Ovary (tissue), 10 donors: ENCODE measurements at places on chromosomes 7 and 10. TPM values are rescaled to one million over a fixed set of nuclear protein-coding genes. Genes with fewer than 3 reads are reported as not detected.

DNA sequence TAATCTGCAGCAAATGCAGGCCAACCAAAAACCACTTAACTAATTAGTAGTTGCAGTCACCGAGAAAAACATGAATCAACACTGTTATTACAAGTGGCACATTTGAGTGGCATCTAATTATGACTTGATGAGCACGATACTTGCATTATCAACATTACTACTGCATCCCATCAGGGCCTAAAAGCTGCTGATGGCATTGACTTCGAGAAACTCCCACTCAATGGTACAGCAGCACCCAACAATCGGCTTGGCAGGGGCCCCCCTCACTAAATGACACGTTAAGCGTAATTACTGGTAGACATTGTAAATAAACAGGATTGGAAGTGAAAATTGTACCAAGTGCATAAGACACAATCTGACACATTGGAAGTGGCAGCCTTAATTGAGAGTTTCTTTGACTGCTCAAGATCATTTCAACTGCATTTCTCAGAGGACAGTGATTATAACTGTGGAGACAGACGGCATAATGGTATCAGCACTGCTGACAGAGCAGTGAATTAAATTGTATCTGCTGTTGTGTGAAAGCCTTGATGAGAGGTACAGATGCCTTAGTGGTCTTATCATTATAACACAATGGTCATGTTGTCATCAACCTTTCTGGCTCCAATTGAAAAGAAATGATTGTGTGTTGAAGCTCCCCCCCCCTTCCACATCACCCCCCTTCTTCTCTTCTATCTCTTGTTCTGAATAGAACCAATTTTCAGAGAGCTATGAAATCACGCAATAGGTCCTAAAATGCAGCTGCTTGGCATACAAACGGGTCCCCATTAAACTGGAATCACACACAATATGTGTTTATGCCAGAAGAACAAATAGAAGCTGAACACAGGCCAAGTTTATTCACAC lies 43.4 kb downstream of the SHTN1 start:
- DNase-seq, result no peak

- DNase-seq, result no peak
Measured at GRCh38 chr10:63651864-63652263, 130.7 kb downstream of the REEP3 start.

GRCh38 chr10:121414366-121415062 lies 183.7 kb downstream of the FGFR2 start:
- DNase-seq, result no peak

DNA sequence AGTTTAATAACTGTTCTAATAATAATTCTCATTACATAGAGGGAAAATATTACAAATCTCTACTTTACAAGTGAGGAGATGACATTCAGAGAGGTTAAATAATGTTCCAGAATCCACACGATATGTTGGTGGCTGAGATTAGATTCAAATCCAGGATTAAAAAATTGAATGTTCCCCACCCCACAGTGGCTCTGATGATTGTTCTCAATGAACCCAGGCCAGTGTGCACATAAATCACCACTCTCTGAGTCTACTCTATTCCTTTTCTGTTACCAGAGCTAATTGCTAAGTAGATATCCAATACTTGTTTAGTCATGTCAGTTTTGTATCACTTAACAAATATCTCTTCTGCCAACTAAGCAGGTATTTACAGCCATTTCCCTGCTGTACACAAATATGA lies 281.0 kb downstream of the ABCA13 start:
- no peak for DNase-seq

DNA sequence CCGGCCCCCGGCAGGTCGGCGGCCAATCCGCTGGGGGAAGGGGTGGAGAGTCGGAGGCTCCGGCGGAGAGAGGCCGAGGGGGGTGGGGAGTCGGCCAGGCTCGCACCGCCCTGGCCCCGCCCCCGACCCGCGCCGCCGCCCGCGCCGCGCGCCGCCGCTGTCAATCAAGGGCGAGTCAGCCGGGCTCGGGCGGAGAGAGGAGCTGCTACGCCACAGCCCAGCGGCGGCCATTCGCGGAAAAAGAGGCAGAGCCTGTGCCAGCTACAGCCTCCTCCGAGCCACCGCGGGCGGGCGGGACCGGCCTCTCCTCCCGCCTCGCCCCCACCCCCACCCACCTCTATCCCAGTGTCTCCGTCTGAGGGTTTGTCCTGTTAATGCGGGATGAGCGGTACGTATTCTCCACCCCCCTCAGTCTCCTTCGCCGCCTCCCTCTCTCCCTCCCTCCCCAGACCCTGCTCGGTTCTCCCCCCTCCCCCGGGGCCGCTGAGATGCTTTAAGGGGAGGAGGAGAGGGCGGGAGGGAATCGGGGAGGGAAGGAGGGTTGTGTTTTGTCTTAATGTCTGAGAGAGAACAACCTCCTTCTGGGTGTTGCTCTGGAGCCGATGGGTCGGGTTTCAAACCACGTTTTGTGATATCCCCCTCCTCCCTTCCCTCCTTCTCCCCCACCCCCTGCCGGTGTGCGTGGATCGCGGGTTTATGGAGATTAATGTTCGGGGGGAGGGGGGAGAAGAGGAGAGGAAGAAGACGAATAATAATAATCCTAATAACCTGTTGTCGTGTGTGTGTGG lies at the start of gene SP4:
SP4 (plus strand) TSS at position 213 of the 788 bp plus-strand sequence; CDS start at position 382, 169 bp downstream.
- peak; percentile 97 for DNase-seq

- DNase-seq, result no peak
Measured at GRCh38 chr7:84088802-84089201, 105.8 kb downstream of the SEMA3A start.

DNA sequence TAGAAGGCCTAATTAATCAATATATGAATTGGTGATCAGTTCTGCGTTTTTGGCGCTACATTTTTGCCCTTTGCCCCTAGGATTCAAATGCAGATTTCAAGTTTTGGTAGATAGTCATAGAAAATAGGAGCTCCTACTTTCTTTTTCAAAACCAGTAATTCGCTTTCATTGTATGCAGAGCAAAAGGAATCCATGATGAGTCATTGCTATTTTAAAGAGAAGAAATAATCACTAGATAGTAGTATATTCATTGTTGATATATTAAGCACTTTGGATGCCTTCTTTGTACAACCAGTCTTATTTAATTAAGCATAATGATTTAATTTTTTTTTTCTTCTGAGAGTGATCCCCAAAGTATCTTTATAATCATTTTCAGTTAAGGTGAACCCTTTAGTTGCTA lies 50.3 kb downstream of the CSTF2T start:
- DNase-seq, result no peak

GRCh38 chr10:86518781-86519180 lies 2.8 kb downstream of the WAPL start:
- no peak for DNase-seq

GRCh38 chr7:135877805-135878204 lies 99.4 kb downstream of the MTPN start:
- no peak for DNase-seq

DNA sequence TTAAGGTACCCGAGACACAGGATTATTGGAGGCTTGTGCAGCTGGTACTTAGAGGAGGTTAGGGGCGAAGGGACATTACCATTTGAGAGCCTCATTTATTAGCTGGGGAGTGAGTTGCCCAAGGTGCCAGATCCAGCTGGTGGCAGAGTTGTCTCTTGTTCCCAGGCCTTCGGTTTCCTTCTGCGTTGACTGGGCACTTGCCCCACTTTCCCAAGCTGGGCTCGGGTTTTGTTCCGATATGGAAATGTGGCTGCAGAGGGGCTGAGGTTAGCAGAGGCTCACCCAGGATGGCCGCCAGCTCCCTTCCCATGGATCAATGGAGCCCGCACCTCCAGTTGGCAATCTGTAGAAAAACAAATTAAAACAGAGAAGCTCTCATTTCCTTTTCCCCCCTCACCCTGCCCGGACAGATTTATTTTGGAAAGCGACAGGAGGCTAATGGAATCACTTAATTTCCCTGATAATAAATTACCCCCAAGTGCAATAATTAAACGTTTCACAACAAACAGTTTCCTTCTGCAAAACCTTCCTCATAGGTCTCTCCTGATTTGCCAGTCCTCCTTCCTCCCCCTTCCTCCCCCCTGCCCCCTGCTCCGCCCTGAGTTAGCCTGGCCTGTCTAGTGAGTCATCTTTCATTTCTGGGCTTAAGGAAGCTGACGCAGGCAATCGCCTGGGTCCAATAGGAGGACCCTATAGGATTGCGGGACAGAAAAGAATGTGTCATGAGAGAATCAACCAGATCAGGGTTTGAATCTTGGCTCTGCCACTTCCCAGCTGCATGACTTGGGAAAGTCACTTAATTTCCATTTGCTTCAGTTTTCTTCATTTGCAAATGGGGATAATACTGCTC lies 51.7 kb downstream of the ADRA2A start:
- no peak for DNase-seq

GRCh38 chr7:43904533-43905208 lies 1.7 kb downstream of the URGCP start:
- DNase-seq, result no peak

DNA sequence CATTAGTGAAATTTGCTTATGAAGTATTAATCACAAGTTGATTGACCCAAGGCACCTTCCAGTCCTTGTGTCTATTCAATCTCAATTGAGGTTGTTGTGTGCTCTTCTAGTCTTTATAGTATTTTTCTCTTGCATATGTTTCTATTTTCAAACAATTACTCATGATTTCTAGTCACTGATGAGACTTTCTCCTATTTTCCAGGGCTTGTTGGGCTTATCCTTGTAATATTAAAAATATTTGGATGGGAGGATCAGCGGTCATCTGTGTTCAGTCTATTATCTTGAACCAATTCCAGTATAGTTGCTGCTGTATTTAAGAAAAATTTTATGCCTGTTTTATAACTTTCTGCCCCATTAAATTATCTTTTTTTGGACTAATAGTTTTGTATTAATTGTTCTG lies 154.4 kb downstream of the PTEN start:
- DNase-seq, result no peak

DNA sequence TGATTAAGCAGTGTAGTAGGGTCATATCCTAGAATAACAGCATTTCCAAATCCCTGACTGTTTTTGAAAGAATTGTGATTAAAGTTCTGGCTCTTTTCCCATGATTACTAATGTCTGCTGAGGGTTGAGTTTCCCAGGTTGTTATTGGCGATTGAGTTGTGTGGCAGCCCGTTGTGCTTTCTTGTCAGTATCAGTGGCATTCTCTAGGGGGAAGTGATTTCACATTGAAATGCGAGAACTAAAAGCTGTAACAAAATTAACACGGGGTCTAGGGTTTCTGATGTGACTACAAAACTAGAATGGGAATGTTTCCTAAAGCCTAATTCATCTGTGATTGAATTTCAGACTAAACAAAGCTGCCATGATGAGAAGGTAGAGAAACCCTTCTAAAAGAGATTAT lies 349.4 kb downstream of the EXOC4 start:
- no peak for DNase-seq

DNA sequence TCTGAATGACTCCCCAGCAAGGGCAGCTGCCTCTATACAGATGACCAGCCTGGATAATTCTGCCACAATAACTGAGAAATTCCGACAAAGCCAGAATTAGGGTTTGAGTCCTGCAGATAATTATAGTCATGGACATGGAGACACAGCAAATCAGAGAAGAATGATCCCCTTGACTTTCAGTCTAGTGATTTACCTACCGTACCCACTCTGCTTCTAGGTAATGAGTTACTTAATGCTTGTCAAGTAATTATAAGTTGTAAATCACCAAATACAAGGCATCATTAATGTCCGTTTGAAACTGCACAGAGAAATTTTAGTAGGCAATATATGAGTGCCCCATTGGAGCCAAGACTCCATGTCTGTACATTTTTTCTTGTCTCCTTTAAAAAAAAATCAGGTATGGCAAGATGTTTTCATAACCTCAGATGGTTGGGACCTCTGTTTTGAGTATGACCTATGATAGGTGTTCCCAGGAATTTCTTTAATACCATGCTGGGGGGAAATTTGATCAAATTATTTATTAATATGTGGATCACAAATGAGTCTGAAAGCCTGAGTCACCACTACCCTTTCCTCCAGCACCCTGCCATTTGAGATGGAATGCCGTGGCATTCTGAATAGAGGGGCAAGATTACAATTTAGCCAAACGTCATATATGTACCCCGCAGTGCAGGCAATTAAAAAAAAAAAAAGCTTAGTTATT lies 5.5 kb upstream of the ARID5B start:
- DNase-seq, result no peak

DNA sequence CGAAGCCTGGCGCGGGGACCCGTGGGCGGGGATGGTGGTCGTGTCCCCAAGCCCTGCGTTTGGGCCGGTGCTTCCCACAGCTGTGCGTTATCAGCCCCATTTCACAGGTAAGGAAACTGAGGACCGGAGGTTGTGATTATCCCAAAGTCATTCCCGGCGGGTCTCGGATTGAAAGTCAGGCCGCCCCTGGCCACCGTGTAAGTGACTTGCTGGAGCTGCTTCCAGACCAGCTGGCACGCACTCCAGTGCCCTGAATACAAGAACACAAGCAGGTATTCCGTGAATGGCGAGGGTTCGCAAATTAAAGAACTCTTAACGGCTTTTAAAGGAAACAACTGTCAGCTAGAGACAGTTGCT lies 675 bp upstream of the ATE1 start:
- DNase-seq, result no peak

DNA sequence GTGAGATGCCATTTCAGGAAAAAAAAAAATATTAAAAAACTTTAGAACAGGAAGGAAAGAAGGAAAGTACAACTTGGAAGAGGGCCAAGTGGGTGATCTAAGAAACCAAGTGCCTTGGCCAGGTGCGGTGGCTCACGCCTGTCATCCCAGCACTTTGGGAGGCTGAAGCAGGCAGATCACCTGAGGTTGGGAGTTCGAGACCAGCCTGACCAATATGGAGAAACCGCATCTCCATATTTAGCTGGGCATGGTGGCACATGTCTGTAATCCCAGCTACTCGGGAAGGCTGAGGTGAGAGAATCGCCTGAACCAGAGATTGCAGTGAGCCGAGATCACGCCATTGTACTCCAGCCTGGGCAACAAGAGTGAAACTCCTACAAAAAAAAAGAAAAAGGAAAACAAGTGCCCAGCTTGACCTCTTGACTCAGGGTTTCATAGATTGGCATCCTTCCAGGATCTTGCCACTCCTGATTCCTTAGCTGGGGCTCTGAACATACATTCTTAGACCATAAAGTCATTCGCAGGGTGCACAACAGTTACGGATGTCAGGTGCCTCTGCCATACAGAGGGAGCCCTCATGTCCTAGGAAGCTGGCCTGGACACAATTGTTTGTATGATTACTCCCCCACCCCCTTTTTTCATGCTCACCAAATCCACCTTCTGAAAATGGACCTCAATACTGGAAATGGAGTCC lies 2.1 kb upstream of the GUSB start:
- DNase-seq, result no peak

GRCh38 chr10:74529205-74529604 lies 297.2 kb upstream of the KAT6B start:
- DNase-seq, result no peak

The CALHM1 gene
- not detected for polyA plus RNA-seq

The PARD3 gene
- 76.1 TPM for polyA plus RNA-seq

The CCL24 gene
- polyA plus RNA-seq, result 1.1 TPM

The MSMB gene
- polyA plus RNA-seq, result not detected

The PDE6C gene
- polyA plus RNA-seq, result not detected

The PLEKHS1 gene
- polyA plus RNA-seq, result not detected

The INHBA gene
- polyA plus RNA-seq, result 5.8 TPM

The PLAC9 gene
- polyA plus RNA-seq, result 4.3 TPM

The ARMC3 gene
- polyA plus RNA-seq, result not detected

The TMEM184A gene
- 0.13 TPM for polyA plus RNA-seq

The HABP2 gene
- 0.25 TPM for polyA plus RNA-seq

The TAS2R3 gene
- 0.92 TPM for polyA plus RNA-seq

The NPC1L1 gene
- polyA plus RNA-seq, result 0.22 TPM

The INSIG1 gene
- 18.2 TPM for polyA plus RNA-seq

The GPR37 gene
- 0.17 TPM for polyA plus RNA-seq

The CHN2 gene
- 20.5 TPM for polyA plus RNA-seq

The CNPY1 gene
- polyA plus RNA-seq, result not detected

The CHST3 gene
- 16.4 TPM for polyA plus RNA-seq

The RFC2 gene
- polyA plus RNA-seq, result 23.7 TPM

The CCDC7 gene
- 2.7 TPM for polyA plus RNA-seq

The PTN gene
- polyA plus RNA-seq, result 8.4 TPM

The LIPF gene
- polyA plus RNA-seq, result not detected
